ENCODE measurements at places on chromosomes 13 and 19.

- no peak for DNase-seq
Measured at GRCh38 chr19:46859637-46860124, 1.1 kb upstream of the ARHGAP35 start.

DNA sequence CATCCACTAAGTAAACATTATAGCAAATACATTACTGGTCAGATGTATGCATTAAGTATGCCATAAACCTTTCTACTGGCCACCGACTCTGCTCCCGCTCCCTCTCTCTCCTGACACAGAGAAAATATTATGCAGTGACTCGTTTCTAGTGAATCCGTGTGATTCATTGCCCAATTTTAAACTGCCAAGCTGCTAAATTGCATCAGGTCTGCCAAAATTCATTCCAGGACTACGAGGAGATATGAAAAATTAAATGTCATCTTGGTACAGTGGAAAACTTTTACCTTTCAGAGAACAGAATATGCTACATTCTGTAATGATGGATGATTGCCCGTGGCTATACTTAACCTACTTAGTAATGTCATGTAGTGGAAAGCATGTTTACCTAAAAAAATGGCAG, 368.8 kb upstream of the TSHZ3 start:
- no peak for DNase-seq

GRCh38 chr13:35984776-35985453, 146.3 kb downstream of the DCLK1 start:
- DNase-seq, result no peak

- no peak for DNase-seq
Measured at GRCh38 chr19:16807549-16808284, 21.5 kb upstream of the SIN3B start.

GRCh38 chr13:79703772-79704171, 222.8 kb downstream of the NDFIP2 start:
- DNase-seq, result no peak
